ENCODE measurements at places on chromosomes 5 and 9. TPM values are rescaled to one million over a fixed set of nuclear protein-coding genes. Genes with fewer than 3 reads are reported as not detected.

The CLTB gene
- 57.9 TPM for total RNA-seq

The TXNDC8 gene
- not detected for total RNA-seq

The IFNK gene
- not detected for total RNA-seq

The FOXI1 gene
- not detected for total RNA-seq

The OR1J1 gene
- not detected for total RNA-seq

The ECSCR gene
- total RNA-seq, result 1.7 TPM

The SLC45A2 gene
- total RNA-seq, result not detected

The BICD2 gene
- 23.6 TPM for total RNA-seq

The SLC6A19 gene
- total RNA-seq, result not detected

The LRRC26 gene
- 0.34 TPM for total RNA-seq

The RANBP6 gene
- total RNA-seq, result 21.1 TPM

The AK6 gene
- total RNA-seq, result 60.1 TPM

The PCDHGB2 gene
- total RNA-seq, result 0.91 TPM

The TYRP1 gene
- total RNA-seq, result not detected

The MPDZ gene
- not detected for total RNA-seq

The GPR150 gene
- 0.11 TPM for total RNA-seq

The SLC23A1 gene
- total RNA-seq, result 4.2 TPM

The SLC46A2 gene
- not detected for total RNA-seq

The SLCO4C1 gene
- total RNA-seq, result 0.50 TPM

The OTULINL gene
- total RNA-seq, result 17.0 TPM

The DMRT3 gene
- total RNA-seq, result not detected

The OLFML2A gene
- total RNA-seq, result 0.11 TPM

The PRPF4 gene
- total RNA-seq, result 61.0 TPM

The MTX3 gene
- 18.0 TPM for total RNA-seq

The DPM2 gene
- 55.7 TPM for total RNA-seq

The GRXCR2 gene
- total RNA-seq, result not detected

The PHF24 gene
- total RNA-seq, result 0.11 TPM

The ARID3C gene
- 0.21 TPM for total RNA-seq

Data from activated T-helper 2 cell treated with anti-CD3 and anti-CD28 coated beads, Interferon-gamma antibody, Interleukin-2, Interleukin-4, amounts not matched to agents 10 μg/mL and 5 μg/mL and 100 μg/mL, durations not matched to agents 14 hours and 24 hours and 36 hours (primary cell).